ENCODE measurements at places on chromosomes 13 and 19.
A peak's percentile ranks its signal among the peaks of the same experiment; 100 is the strongest.

DNA sequence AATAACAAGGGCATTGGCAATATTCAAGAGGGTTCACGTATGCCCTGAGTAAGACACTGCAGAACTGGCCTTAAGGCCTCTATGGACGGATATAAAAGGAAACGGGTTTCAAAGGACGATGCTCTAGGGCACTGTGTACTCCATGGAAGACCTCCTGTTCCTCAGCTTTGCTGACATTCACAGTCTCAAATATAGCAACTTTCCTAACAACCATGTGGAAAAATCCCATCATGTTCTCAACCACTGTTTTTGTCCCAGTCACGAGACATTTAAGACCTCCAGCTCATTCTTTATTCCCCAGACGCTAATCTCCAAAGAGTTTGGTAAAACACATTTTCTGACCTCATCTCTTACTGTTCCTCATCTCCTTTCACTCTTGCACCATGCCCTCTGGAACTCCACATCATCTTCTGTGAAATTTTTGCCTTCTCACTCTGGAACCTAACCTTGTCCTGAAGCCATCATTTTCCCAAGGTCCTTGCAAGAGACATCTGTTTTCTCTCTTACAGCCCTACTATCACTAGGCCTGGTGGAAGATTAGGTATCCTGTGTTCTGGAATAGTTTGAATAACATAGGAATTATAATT lies 37.6 kb downstream of the SPRY2 start:
- no peak for DNase-seq
- H3K27me3 ChIP-seq, result no peaks in the 10 kb centered on the region
- peaks cover 9% of the 10 kb centered on the region for H3K36me3 ChIP-seq
- H3K27ac ChIP-seq, result no peak overlapping the region
- no peak overlapping the region for H3K4me3 ChIP-seq

DNA sequence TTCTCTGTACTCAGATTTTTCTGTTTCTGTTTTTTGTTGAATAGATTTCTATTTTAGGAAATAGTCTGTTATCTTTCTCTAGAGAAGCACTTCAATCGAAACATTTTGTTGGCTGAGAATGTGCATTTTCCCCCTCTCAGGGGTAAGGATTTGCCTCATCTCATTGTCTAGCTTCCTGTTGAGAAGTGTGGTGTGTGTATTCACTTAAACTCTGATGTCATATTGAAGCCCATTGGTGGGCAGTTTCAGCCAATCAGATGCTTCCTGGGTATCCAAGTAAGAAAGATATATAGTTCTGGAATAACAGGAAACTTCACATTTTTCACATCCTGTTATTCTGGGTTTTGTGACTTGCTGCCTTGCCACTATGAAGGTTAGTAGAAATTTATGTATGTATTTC lies 87.6 kb downstream of the ARHGEF7 start:
- H3K27ac ChIP-seq, result no peak overlapping the region
- H3K4me1 ChIP-seq, result peaks cover 66% of the 10 kb centered on the region
- H3K27me3 ChIP-seq, result no peaks in the 10 kb centered on the region

GRCh38 chr19:13095393-13095784 lies 7.3 kb downstream of the LYL1 start:
- no peaks in the 10 kb centered on the region for H3K36me3 ChIP-seq
- peak overlapping the region; percentile 89 for H3K4me3 ChIP-seq
- H3K4me1 ChIP-seq, result peaks cover 38% of the 10 kb centered on the region
- DNase-seq, result peak; percentile 84

GRCh38 chr13:41700790-41701310 lies 243.5 kb downstream of the RGCC start:
- no peaks in the 10 kb centered on the region for H3K36me3 ChIP-seq
- no peak overlapping the region for H3K27ac ChIP-seq
- no peak for DNase-seq
- peaks cover 21% of the 10 kb centered on the region for H3K4me1 ChIP-seq
- H3K4me3 ChIP-seq, result no peak overlapping the region

DNA sequence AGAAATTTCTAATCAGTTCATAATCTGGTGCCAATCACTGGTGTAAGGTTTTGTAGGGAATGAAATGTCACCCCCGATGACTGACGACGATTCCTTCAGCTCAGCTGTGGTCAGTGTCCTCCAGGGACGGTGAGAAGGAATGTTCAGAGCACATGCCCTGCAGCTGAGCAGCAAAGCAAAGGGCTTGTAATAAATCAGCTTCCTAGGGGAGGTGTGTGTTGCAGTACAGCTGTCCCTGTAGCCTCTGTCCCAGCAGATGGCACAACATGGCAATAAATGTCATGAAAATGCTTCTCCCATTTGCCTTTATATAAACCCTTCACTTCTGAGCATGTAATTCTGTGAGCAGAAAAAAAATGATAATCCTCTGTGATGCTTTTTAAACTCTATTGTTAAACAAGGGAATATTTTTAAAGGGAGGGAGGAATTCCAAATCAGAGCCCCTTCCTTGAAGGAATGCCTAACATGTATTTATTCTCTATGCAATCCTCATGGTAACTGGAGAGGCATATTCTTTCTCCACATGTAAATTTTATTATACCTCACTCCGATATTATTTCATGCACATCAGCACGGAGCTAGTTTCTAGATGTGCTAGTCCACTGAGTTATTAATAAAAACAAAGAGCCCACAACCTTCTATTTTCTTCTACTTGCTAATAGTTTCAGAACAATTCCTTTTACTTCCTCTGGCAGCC lies 102.5 kb downstream of the FAM216B start:
- no peak overlapping the region for H3K4me3 ChIP-seq
- DNase-seq, result no peak
- peaks cover 42% of the 10 kb centered on the region for H3K4me1 ChIP-seq
- H3K27ac ChIP-seq, result no peak overlapping the region
- H3K36me3 ChIP-seq, result peaks cover 6% of the 10 kb centered on the region
